ENCODE measurements at places on chromosomes 4 and X. TPM values are rescaled to one million over a fixed set of nuclear protein-coding genes. Genes with fewer than 3 reads are reported as not detected.

RCHY1 gene
- 16.0 TPM for total RNA-seq

DNA sequence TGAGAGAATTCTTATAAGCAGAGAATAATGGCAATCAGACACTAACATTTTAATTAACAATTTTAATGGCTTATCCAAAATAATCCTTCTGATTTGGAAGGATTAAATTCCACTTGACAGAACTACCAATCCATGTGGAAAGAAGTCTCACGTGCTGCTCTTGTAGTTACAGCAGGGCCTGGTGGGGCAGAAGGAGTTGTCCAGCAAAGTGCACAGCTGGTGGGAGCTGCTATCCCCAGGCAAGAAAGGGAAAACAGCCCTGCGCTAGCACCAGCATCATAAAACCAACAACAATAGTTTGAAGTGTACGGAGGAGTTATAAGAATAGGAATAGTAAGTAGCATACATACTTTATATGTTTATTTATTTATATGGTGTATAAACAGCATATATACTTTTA is 127.4 kb upstream of the TRIM2 start:
- DNase-seq: no peak

DNA sequence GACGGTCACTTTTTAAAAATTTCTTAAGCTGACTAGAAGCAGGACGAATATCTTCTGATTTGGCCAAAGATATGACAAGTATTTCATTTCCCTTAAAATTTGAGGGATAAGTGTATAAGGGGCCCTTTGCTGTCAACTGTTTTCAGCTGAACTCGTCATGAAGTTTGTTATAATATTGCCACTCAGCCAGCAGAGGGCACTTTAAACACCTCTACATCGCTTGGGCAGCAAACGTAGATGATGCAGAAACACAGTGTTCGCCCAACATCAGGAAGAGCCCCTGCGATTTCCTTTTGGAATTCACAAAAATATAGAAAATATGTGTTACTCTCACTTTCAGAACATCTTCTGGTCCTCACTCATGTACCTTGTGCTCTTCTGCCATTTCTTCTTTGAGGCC is 435.7 kb upstream of the FMR1 start:
- DNase-seq: no peak

DNA sequence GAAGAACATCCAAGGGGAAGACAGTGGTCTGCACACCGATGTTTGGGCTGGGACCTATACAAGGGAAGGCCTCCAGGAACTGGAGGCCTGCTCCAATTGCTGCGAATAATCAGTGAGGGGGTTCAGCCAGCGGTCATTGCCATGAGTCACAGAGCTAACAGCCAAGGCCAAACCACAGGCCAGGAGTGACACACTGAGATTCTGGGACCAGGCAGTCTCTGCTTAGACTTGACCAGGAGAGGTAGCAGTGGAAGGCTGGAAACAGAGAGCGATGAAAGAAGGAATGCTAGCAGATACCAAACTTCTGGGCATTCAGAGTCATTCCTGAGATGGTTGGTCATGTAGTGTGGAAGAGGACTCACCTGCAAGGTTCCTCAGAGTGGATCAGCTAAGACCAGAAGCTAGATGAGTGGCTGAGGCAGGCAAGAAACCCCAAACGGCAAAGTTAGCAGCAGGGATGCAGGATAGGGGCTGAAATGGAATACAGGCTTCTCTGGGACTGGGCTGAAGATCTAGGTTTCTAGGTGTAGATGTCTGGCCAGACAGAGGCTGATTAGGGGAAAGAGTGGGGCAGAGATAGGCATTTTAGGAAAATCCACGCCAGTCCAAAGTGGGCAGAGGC is 54.7 kb downstream of the CNGA2 start:
- DNase-seq: no peak

DNA sequence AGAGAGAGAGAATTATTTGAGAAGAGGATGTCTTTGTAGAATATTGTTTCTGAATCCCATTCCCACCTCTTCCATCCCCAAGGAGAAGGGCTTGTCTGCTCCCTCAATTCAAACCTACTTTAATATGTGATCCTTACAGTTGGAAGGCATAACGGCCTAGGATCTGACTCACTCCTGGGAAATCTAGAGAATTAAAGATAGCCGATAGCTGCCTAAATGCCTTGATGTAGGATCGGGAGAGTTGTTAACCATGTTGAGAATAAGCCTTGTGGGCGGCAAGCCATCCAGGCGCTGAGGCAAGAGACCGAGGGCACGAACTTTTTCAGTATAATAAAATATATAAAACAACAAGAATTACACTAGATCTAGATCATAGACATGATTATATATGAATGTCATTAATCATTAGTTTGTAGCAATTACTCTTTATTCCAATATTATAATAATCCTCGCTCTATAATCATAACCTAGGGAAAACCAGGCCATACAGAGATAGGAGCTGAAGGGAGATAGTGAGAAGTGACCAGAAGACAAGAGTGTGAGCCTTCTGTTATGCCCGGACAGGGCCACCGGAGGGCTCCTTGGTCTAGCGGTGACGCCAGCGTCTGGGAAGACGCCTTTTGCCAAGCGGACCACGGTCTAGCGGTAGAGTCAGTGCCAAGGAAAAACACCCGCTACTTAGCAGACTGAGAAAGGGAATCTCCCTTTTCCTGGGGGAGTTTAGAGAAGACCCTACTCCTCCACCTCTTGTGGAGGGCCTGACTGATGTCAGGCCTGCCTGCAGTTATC is 13.5 kb downstream of the EMCN start:
- DNase-seq: no peak

DNA sequence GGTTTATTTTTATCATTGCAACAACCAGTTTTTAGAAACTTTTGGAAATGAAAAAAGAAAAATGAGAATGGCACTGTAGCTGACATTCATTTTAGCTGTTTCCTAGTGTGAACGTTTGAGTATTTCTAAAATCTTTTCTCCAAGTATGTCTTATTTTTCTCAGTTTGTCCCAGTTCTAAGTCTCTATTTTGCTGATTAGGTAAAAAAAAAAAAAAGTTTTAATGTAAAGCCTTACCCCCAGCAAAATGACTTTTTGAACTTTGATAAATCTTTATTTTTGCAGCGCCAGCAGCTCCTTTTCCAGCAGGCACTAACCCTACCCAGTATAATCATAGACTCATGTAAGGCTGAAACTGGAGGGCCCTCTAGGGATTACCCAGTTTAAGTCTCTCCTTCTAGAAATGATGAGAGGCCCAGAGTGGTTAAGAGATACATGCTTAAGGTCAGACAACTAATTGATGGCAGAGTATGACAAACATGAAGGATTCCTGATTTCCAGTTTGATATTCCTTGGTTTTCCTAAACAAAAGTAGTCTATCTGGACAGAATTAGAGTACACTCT is 84.3 kb upstream of the SLC4A4 start:
- no peak for DNase-seq

DNA sequence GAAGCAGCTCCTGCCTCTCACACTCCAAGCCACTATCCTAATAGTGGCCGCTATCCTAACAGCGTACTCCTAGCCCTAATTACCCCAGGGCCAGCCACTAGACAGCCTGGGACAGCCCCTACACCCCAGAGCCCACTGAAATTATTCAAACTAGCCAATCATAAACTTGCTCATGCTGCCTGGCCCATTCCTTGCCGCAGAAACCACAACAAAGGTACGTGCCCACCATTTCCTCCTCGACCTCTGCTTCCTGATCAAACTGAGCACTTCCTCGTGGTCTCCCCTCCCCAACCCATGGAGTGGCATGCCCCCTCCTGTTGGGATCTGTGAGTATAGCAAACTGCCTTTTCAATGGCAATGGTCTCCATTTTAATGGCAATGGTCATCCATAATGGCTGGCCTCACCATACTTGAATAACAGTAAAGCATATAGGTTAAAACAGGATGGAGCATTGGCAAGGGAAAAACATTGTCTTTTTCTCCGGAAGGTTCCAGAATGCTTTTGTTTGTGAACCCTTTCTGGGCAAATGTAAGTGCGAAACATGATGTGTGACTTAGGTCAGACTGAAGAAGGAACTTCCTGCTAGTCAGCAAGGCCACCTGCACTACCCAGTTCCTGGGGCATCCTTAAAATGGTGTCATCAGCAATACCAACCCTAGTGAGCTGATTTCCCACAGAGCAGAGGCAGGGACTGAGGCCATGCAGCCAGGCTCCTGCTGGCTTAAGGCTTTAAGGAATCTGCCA is 107.1 kb upstream of the ATP6AP2 start:
- DNase-seq: no peak

- no peak for DNase-seq
Observed at GRCh38 chrX:40109288-40110008, 11.7 kb upstream of the BCOR start.

- peak; percentile 59 for DNase-seq
Observed at GRCh38 chr4:53592686-53593501, 1.6 kb upstream of the LNX1 start.

DNA sequence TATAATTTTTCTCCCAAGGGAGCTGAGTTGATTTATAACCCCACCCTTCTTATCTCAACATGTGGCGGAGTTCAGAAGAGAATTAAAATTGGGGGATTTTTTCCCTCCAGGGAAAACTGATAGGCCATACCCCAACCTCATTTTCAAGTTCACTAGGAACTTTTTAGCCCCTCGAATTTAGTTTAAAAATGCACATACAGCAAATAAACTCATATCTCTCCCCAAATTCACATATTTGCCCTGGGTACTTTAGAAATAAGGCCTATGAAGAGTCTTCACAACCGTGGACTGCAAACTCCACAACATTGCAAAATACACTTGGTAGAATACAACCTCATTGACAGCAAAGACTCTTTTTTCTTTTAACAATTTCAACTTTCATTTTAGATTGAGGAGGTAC is 206.7 kb upstream of the LEF1 start:
- no peak for DNase-seq

DNA sequence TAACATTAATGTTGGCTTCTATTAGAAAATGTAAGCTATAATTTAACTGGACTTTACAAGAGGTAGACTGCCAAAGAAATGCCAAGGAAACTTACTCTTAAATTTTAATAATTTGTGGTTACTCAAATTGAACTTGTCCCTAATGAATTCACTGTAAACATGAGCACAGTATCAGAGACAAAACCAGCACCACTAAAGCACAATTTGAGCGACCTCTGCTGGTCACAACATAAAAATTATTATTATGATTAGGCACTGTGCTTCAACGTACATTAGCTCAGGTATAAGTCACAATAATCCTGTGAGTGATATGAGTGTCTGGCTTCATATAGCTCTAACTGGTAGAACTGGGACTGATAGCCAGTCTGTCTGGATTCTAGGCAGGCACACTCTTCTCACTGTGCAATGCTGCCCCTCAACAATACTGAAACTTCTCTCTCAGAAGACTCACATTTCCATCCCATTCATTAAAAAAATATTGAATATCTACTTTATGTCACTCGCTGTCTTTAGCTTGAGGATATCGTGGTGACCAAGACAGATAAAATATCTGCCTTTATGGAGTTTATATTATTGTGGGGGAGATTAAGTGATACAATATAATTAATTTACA is 8.0 kb downstream of the NUDT6 start:
- no peak for DNase-seq

DNA sequence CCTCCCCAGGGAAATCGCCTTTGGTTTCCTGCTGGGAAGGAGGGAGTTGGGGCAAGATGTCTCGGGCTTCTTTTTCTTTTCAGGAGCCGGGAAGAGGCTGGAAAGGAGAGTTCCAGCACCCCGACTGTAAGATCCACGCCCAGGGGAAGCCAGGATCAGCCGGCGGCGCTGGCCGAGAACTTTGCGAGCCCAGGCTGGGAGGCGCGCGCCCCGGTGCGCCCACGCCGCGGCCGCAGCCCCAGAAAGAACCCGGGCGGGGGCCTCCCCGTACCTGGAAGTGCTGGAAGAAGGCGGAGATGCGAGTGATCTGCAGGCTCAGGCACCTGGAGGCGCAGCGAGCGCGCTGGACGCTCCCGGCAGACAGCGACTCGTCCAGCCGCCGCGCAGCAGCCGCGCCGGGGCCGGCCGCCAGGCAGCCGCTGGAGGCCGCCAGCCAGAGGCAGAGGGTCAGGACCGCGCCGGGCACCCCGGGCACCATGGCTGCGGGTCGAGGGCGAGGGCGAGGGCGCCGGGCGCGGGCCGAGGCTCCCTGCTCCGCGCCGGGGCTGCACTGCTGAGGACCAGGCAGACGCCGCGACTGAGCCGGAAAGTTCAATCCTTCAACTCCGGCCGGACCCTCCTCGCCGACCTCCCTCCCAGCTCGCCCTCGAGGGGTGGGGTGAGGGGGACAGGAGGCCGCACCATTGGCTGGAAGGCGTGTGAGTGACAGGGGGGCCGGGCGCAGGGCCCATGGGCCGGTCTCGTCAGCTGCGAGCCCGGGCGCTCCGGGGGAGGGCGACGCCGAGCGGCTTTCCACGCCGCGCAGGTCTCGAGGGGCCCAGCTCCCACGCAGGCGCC is at the start of gene ANOS1:
Gene ANOS1, minus strand, starts transcription at position 579 of the 837 bp plus-strand sequence. Its CDS starts 101 bp downstream, at position 478.
- DNase-seq: no peak

TTC29 gene
- total RNA-seq: not detected

APEX2 gene
- total RNA-seq: 18.9 TPM

- peak; percentile 65 for DNase-seq
Observed at GRCh38 chrX:94178145-94178788, 504.3 kb downstream of the FAM133A start.

GRCh38 chr4:25861951-25862410 is 807 bp downstream of the SEL1L3 start:
- DNase-seq: peak; percentile 42

FAM50A gene
- total RNA-seq: 45.8 TPM

DNA sequence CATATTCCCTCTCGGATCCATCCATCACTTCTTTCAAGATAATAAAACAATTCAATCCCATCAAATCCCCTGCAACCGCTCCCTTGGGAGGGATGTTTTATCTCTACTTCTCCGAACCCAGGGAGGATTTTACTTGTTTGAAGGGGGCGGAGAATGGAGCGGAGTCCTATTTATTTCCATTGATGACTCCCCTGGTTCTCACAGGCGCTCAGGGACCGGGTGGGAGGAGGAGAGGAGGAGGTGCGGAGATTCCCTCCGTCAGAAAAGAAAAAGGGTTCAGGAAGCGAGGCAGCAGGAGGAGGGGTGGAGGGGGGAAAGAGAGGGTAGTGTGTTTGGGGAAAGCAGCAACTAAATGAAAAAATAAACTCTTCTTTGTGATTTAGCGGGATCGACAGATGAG is 2.1 kb downstream of the NDNF start:
- DNase-seq: no peak

NMU gene
- 0.27 TPM for total RNA-seq

DNA sequence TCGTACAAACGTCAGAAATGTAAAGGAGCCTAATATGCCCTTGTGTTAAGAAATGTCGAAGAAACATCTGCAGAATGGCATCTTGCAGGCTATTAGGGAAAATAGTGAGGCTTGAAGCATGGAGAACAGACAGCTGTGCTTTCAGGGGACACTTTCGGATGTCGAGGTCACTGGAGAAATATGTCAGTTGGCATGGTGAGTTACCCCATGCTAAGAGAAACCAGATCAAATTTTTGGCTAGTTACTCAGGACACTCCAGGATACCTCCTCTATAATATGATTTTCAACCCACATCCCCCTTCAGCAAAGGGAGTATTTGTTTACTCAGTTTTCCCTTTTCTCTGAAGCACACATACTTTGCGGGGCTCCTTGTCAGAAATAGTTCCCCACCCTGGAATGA is 171.4 kb downstream of the GPC3 start:
- DNase-seq: no peak

- no peak for DNase-seq
Observed at GRCh38 chr4:184110452-184111224, 107.0 kb downstream of the ENPP6 start.
